Activated CD8-positive, alpha-beta T cell treated with anti-CD3 and anti-CD28 coated beads for 36 hours (primary cell): ENCODE measurements at places on chromosomes 4 and X. TPM values are rescaled to one million over a fixed set of nuclear protein-coding genes. Genes with fewer than 3 reads are reported as not detected.

DNA sequence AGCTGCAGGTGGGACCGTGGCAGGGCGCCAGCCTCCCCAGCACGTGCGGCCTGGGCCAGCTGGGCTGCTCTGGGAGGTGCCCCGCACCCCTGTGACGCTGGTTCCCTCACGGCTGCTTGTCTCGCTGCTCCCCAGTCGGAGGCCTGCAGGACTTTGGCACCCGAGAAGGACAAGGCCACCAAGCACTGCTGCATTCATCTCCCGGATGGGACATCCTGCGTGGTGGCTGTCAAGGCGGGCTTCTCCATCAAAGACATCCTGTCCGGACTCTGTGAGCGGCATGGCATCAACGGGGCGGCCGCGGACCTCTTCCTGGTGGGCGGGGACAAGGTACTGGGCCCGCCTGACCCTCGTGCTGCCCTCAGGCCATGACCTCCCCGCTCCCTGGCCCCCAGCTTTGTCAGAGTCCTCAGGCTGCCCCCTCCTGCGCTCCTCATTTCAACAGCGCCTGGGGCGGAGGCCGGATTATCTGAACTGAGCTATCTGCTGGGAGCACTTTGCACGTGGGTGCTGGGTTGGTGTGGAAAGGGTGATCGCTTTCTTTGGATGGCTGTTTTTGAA lies 19.4 kb upstream of the HGFAC start:
- no peak for DNase-seq

- no peak for DNase-seq
Measured at GRCh38 chr4:169312690-169313422, 42.1 kb upstream of the SH3RF1 start.

Gene FAM13A
- 4.5 TPM for total RNA-seq

DNA sequence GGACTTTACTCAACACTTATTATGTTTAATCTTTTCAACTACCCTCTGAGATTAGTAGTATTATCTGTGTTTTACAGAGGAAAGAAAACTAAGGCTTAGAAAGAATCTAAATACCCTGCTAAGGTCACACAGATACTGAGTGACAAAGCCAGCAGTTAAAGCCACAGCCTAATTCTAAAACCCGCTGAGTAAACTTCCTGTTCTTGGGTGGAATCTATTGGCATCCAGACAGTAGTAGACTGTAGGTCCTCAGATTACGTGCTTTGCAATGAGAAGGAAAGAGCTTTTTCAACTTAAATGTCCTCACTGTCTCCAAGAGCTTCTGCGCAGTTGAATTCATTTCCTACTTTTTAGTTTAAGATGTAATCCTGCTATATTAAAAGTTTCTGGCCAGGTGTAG lies 126.0 kb downstream of the TENM3 start:
- no peak for DNase-seq

Gene FGF5
- total RNA-seq, result not detected

Gene XAGE1B
- not detected for total RNA-seq

DNA sequence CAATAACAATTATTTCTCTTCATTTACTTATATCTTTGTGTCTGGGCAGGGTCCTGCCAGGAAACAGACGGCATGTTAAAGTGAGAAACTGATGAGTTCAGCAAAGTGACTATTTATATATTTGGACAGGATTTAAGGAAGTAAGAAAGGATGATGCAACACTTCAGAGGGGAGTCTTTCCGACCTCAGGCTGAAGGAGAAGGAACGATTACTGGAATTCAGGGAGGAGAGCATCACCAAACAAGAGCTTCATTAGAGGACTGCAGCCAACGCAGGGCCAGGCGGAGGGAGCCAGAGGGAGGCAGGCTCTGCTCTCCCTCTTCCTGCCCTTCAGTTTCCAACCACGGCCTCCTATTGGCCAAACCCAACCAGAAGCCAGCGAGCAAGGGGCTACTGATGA lies 1.5 kb upstream of the TLR7 start:
- DNase-seq, result no peak

Gene ENAM
- total RNA-seq, result not detected

Gene NPY5R
- total RNA-seq, result not detected

- no peak for DNase-seq
Measured at GRCh38 chr4:127469542-127469941, 163.2 kb upstream of the INTU start.

GRCh38 chr4:152348670-152349069 lies 187.2 kb downstream of the FBXW7 start:
- no peak for DNase-seq

DNA sequence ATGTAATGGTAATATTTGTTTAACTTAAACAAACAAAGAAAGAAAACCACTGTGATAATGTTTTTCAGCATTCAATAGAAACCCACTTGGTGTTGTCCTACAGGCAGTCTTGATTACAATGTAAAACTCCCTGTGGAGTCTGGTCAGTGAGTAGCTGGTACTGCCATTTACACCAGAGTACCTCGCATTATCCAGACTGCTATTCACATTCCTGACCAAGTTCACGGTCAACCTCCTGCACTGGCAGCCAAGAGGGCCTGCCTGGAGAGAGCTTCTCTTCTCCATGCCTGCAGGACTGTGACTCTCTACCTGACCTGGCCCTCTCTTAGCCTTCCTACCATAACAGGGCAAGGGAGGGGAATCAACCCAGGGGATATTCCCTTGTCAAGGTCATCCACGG lies 2.9 kb upstream of the LONRF3 start:
- no peak for DNase-seq

DNA sequence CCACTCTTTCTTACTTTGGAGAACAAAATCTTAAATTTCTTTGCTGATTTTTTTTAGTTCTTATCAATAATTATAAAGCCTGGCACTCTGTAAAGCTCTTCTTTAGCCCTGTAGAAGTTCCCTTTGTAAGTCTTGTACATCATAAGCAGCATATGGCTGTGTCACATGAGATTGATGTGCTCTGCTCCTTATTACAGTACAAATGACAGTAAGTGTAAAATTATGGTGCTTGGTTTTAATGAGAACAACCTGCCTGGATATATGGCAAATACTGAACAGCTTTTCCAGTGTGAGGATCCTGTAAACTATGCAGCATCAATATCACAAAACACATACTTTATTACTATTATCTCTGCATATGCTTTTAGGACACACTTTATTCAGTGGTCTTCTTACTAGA lies 145.9 kb upstream of the GNPDA2 start:
- no peak for DNase-seq
